ENCODE measurements at places on chromosomes 3 and 15.

DNA sequence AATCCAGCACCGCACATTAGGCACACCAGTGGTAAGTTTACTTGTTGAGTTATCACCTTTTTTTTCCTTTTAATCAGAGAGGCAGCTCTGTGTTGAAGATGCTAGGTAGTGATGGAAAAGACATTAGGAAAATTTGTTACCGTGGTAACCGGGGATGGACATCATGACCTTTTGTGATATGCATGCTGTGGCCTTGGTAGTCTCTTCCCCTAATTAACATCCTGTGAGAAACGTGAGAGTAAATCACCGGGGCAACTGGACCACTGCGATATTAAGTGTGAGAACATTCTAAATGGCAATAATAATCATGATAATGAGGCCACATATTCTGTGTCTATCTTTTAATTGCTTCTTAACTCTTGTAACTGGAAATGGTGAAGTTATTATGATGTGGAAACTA is 362.0 kb downstream of the CACNA2D3 start:
- no peak for DNase-seq

- DNase-seq: no peak
Observed at GRCh38 chr3:99199021-99199420, 297.5 kb upstream of the DCBLD2 start.

GRCh38 chr15:85831415-85832113 is 36.8 kb upstream of the KLHL25 start:
- peak; percentile 62 for DNase-seq

GRCh38 chr15:47294765-47295259 is 422.5 kb upstream of the SEMA6D start:
- peak; percentile 14 for DNase-seq

- no peak for DNase-seq
Observed at GRCh38 chr3:125194061-125194848, 18.3 kb downstream of the SLC12A8 start.

GRCh38 chr3:29608414-29609327 is 327.8 kb downstream of the RBMS3 start:
- no peak for DNase-seq

GRCh38 chr3:33491721-33492120 is 51.5 kb upstream of the UBP1 start:
- no peak for DNase-seq

- no peak for DNase-seq
Observed at GRCh38 chr3:129105862-129106261, 15.7 kb downstream of the RAB43 start.
